Activated naive CD8-positive, alpha-beta T cell treated with anti-CD3 and anti-CD28 coated beads, Interleukin-2, amount 50 U/mL, for 24 hours (primary cell): ENCODE measurements at places on chromosomes 13 and 19.
A peak's percentile ranks its signal among the peaks of the same experiment; 100 is the strongest.

DNA sequence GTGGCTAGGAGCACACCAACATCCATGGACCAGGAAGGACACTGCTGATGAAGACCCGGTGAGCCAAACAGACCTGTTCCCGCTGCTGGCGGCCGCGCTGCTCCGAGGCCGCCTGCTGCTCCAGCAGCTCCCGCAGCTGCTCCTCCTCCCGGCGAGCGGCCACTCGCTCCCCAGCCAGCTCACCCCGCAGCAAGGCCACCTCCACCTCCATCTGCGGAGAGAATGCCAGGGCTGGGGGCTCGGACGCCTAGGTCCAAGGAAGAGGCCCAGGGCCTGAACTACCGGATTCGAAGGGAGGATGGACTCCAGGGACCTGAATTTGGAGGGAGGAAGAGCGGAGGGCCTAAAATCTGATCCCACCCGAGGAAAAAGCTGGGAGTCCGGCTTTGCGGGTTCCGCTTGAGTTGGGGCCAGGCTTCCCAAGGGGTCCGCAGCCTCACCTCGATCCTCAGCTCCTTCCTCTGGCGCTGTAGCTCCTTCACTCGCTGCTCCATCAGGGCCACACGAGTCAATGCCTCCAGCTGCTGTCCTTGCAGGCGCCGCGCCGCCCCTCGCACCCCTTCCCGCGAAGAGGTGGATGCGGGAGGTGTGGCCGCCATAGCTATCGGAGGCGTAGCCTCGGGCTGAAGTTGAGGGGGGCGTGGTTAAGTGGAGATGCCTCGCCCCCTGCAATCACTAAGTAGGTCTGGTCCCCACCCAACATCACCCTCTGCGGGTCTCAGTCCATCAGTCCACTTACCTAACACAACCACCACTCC lies 2.7 kb downstream of the PHLDB3 start:
- peaks cover 24% of the 10 kb centered on the region for H3K4me1 ChIP-seq
- H3K4me3 ChIP-seq = no peak overlapping the region
- H3K27me3 ChIP-seq = no peaks in the 10 kb centered on the region
- peaks cover 5% of the 10 kb centered on the region for H3K36me3 ChIP-seq
- no peak overlapping the region for H3K27ac ChIP-seq
- no peak for DNase-seq

GRCh38 chr13:96730676-96731075 lies 263.6 kb downstream of the OXGR1 start:
- DNase-seq = no peak
- H3K27ac ChIP-seq = no peak overlapping the region
- no peaks in the 10 kb centered on the region for H3K36me3 ChIP-seq
- no peaks in the 10 kb centered on the region for H3K27me3 ChIP-seq

DNA sequence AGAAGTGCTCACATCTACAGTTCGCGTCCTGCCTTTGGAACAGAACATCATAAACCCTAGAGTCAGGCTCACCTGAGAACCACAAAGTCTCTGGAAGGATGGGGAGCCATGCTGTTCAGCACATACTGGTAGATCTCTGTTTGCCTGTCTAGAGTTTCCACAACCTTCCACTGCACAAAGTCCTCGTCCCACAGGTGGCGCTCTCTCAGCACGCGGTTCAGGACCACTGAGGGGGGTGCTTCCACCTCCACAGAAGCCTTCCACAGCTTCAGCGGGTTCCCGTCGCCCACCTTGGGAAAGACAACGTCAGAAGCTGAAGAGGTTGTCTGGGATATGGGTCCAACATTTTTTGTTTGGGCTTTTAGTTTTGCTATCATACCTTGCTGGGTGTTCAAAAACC lies 93.6 kb downstream of the KL start:
- peaks cover 4% of the 10 kb centered on the region for H3K4me1 ChIP-seq
- H3K4me3 ChIP-seq = no peak overlapping the region
- no peaks in the 10 kb centered on the region for H3K36me3 ChIP-seq
- no peak overlapping the region for H3K27ac ChIP-seq
- peaks cover 15% of the 10 kb centered on the region for H3K27me3 ChIP-seq

GRCh38 chr13:56720841-56721240 lies 419.9 kb upstream of the PRR20A start:
- no peaks in the 10 kb centered on the region for H3K4me1 ChIP-seq
- H3K27me3 ChIP-seq = no peaks in the 10 kb centered on the region
- H3K36me3 ChIP-seq = no peaks in the 10 kb centered on the region
- H3K27ac ChIP-seq = no peak overlapping the region
- no peak for DNase-seq

- no peak for DNase-seq
- peaks cover 2% of the 10 kb centered on the region for H3K27me3 ChIP-seq
- no peaks in the 10 kb centered on the region for H3K36me3 ChIP-seq
- H3K27ac ChIP-seq = no peak overlapping the region
These were observed 15.7 kb downstream of the TIMM13 start for GRCh38 chr19:2411709-2412108.

- H3K27ac ChIP-seq = peak overlapping the region; percentile 95
- DNase-seq = no peak
- H3K36me3 ChIP-seq = peaks cover 55% of the 10 kb centered on the region
- peaks cover 52% of the 10 kb centered on the region for H3K4me1 ChIP-seq
These were observed 2.3 kb downstream of the DDX39A start for GRCh38 chr19:14416817-14417231.

- H3K27me3 ChIP-seq = no peaks in the 10 kb centered on the region
- no peak overlapping the region for H3K4me3 ChIP-seq
- DNase-seq = no peak
- H3K36me3 ChIP-seq = peaks cover 2% of the 10 kb centered on the region
These were observed 701.4 kb downstream of the FGF9 start for GRCh38 chr13:22372261-22372660.

DNA sequence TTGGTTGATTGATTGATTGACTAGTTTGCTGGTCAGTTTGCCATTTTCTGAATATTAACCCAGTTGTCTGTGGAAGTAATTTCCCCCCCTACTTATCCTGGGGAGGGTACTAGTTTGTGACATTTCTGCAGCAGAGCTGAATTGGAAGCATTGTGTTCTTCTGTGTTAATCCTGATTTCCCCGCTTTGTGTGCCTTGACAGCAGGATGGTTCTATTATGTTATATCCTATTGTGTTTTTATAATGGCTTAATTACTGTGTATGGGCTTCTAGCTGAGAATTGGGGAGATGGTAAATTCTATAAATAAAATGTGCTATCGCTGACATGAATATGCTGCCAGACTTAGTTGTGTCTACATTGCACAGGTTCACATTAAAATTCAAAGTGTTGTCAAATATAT lies 499.7 kb downstream of the COG6 start:
- no peaks in the 10 kb centered on the region for H3K27me3 ChIP-seq
- no peak overlapping the region for H3K27ac ChIP-seq
- no peak for DNase-seq
- no peak overlapping the region for H3K4me3 ChIP-seq
- peaks cover 23% of the 10 kb centered on the region for H3K4me1 ChIP-seq

DNA sequence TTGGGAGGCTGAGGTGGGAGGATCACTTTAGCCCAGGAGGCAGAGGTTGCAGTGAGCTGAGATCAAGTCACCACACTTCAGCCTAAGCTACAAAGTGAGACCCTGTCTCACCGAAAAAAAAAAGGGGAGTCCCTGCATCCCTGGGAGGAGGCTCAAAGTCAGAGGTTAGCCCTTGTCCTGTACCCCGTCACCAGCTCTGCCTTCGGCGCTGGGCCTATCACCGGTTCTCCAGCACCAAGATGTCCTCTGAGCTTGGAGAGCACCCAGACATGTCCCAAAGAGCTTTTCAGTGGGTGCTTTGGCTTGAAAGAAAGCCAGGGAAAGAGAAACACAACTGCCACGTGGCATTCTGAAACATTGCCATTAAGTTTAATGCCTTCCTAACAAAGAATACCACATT lies 356.9 kb upstream of the TSHZ3 start:
- H3K4me1 ChIP-seq = no peaks in the 10 kb centered on the region
- H3K27me3 ChIP-seq = no peaks in the 10 kb centered on the region
- no peak overlapping the region for H3K27ac ChIP-seq
- no peaks in the 10 kb centered on the region for H3K36me3 ChIP-seq
- DNase-seq = no peak

GRCh38 chr13:94701313-94702180 lies 10.8 kb downstream of the SOX21 start:
- DNase-seq = no peak
- no peaks in the 10 kb centered on the region for H3K4me1 ChIP-seq
- peaks cover 2% of the 10 kb centered on the region for H3K36me3 ChIP-seq
- H3K4me3 ChIP-seq = no peak overlapping the region
- peaks cover 88% of the 10 kb centered on the region for H3K27me3 ChIP-seq
- H3K27ac ChIP-seq = no peak overlapping the region

- H3K27me3 ChIP-seq = no peaks in the 10 kb centered on the region
- H3K4me3 ChIP-seq = peak overlapping the region; percentile 90
- H3K4me1 ChIP-seq = peaks cover 34% of the 10 kb centered on the region
- no peak for DNase-seq
These were observed 1.2 kb downstream of the EPS15L1 start for GRCh38 chr19:16470541-16470910.

DNA sequence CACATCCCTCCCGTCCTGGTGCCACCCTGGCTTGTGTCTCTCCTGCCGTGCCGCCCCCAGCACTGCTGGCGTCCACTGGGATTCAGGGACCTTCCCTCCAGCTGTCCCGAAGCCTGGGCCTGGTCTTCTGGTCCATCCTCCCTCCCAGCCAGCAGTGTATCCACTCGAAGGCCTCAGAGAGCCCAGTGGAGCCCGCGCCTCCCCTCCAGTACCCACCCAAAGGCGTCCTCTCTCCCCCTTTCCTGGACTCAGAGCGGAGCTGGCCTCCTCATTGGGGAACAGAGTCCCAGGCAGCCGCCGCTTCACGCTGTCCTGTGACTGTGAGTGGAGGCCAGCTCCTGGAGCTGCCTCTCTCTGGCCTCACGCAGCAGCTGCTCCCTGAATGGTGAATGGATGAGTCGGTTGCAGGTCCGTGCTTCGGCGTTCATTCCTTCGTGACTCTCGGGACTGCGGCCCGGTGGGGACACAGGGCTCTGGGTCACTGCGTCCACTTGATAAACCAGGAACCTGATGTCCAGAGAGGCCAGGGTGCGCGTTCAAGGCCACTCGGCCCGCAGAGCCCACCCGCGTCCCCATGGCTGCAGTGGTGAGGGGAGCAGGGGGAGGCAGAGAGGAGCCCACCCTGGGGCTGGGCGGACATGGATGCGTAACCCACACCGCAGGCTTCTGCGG lies 12.1 kb downstream of the ONECUT3 start:
- H3K4me3 ChIP-seq = no peak overlapping the region
- H3K36me3 ChIP-seq = no peaks in the 10 kb centered on the region
- no peak for DNase-seq
- H3K27ac ChIP-seq = no peak overlapping the region

DNA sequence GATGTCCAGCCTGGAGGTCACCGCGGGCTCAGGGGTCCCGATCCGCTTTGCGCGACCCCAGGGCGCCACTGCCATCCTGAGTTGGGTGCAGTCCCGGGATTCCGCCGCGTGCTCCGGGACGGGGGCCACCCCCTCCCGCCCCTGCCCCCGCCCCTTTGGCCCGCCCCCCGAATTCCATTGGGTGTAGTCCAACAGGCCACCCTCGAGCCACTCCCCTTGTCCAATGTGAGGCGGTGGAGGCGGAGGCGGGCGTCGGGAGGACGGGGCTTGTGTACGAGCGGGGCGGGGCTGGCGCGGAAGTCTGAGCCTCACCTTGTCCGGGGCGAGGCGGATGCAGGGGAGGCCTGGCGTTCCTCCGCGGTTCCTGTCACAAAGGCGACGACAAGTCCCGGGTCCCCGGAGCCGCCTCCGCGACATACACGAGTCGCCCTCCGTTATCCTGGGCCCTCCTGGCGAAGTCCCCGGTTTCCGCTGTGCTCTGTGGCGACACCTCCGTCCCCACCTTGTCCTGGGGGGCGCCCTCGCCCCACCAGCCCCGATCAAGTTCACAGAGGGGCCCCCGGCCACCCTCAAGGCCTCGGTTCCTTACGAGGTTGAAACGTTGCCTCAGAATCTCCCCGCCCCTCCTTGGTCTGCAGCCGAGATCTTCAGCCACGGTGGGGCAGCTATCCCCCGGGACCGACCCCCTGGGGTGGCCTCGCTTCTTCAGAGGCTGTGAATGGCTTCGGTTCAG lies 1.2 kb downstream of the LDLR start:
- H3K27ac ChIP-seq = peak overlapping the region; percentile 97
- H3K4me3 ChIP-seq = peak overlapping the region; percentile 90
- peaks cover 27% of the 10 kb centered on the region for H3K36me3 ChIP-seq
- H3K4me1 ChIP-seq = peaks cover 54% of the 10 kb centered on the region
- no peaks in the 10 kb centered on the region for H3K27me3 ChIP-seq
- DNase-seq = peak; percentile 98

- no peaks in the 10 kb centered on the region for H3K27me3 ChIP-seq
- H3K27ac ChIP-seq = no peak overlapping the region
- no peak for DNase-seq
These were observed 108.9 kb downstream of the PCCA start for GRCh38 chr13:100197591-100198365.

DNA sequence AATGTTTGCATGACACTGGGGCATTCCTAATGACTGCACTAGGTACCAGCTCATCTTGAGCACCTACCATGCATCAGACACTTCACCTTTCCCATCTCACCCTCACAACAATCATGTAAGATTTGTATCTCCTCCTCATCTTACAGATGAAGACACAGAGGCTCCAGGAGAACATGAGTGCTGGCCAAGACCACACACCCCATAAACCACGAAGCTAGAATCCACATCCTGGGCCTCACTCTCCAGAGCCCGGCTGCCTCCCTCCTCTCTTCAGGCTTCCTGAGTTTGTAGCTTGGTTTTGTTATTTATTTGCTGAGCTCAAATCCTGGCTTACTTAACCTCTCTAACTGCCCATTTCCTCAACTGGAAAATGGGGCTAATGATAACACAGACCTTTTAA lies 25.9 kb downstream of the FAM216B start:
- DNase-seq = no peak
- no peak overlapping the region for H3K27ac ChIP-seq
- peaks cover 17% of the 10 kb centered on the region for H3K27me3 ChIP-seq
- H3K4me3 ChIP-seq = no peak overlapping the region
- peaks cover 4% of the 10 kb centered on the region for H3K4me1 ChIP-seq

DNA sequence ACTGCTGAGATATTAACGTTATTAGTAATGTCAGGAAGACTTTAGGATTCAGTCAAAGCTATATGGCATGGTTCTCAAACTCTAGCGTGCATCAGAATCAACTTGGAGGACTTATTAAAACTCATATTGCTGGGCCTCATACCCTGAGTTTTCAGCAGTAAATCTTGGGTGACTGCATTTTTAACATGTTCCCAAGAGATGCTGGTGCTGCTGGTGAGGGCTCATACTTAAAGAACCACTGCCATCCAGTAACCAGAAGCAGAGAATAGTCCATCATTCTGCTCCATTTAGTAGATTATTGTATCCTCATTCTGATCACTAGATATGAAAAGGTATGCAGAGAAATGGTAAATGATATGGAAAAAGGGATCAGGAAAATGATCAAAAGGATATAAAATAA lies 7.9 kb downstream of the GPR12 start:
- H3K4me3 ChIP-seq = no peak overlapping the region
- no peak for DNase-seq
- H3K27ac ChIP-seq = no peak overlapping the region
- H3K36me3 ChIP-seq = no peaks in the 10 kb centered on the region
- no peaks in the 10 kb centered on the region for H3K4me1 ChIP-seq
- peaks cover 6% of the 10 kb centered on the region for H3K27me3 ChIP-seq

DNA sequence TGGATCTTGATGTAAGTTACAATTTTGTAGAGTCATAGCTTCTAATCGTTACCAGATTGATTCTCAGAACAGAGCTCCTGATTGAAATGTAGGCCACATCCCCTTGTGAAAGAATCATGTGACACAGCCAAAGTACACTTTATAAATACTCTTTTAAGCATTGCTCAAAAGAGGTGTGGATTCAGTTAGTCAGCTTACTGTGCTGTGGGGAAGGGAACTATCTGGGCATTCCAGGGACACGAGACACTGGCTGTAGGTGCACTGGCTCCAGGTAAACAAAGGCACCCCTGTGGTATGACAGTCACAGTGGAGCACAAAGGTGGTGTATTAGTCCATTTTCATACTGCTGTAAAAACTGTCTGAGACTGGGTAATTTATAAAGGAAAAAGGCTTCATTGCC lies 222.8 kb downstream of the LIG4 start:
- H3K4me1 ChIP-seq = no peaks in the 10 kb centered on the region
- DNase-seq = no peak
- H3K4me3 ChIP-seq = no peak overlapping the region
- H3K27ac ChIP-seq = no peak overlapping the region
- H3K27me3 ChIP-seq = peaks cover 2% of the 10 kb centered on the region
